ENCODE measurements at places on chromosomes 4 and X.

GRCh38 chr4:92236877-92237276 lies 66.9 kb upstream of the GRID2 start:
- no peak for DNase-seq

DNA sequence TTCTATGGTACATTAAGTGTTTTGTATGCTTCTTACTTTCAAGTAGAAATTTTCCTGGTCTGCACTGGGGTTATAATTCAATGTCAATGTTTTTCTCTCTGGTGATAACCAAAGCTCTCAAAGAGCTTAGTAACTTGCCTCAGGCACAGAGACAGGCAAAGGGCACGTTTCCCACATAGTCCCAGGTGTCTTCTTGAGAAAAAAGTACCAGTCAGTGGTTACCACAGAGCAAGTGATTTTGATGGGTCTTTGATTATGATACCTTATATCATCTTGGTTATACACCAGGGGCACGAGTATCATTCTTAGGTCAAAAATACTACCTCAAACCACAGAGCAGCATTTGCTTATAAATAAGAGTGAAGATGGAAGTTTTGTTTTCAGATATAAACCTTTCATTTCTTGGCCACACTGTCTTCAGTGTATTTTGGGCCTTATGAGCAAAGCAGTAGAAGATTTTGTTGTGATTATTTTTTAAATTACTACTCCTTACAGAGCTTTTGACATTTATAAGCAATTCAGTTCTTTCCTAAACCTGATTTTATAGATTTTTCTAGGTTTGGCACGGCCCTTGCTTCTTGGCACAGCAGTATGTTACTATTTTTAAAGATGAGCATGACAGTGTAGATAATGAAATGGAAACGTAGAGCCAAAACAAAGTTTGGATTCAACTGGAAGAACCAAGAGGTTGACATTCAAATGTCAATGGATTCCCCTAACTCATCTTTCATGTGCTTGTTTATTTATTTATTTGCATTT lies 85.3 kb upstream of the TLL1 start:
- DNase-seq, result no peak

- DNase-seq, result no peak
Observed at GRCh38 chrX:120281021-120281624, 30.1 kb downstream of the TMEM255A start.

DNA sequence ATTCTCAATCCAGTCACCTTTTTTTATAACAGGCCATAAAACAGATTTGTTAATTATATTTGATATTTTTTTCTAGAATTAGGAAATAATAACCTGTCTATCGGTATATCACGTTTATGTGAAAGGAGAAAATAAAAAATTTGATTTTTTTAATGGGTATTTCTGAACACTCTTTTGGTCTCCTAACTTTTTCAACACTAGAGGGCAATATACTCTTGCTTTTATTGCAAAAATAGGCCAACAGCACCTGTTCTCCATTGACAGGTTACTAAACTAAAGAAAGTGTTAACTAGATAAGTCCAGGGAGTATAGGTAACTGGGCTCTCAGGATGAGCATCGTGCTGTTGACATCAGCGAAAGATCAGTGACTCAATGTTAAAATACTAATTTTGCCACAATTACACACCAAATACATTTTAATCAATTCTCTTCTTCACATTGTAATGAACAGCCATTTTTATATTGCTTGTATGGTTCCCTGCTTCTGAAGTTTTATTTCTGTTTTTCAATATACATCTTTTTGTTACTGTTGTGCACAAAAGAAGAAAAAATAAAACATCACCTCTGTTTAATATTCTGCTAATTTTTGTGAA lies 22.8 kb downstream of the NDST4 start:
- DNase-seq, result no peak

GRCh38 chr4:23260511-23260910 lies 567.8 kb downstream of the GBA3 start:
- DNase-seq, result no peak

- no peak for DNase-seq
Observed at GRCh38 chrX:129632443-129632842, 22.3 kb downstream of the APLN start.

DNA sequence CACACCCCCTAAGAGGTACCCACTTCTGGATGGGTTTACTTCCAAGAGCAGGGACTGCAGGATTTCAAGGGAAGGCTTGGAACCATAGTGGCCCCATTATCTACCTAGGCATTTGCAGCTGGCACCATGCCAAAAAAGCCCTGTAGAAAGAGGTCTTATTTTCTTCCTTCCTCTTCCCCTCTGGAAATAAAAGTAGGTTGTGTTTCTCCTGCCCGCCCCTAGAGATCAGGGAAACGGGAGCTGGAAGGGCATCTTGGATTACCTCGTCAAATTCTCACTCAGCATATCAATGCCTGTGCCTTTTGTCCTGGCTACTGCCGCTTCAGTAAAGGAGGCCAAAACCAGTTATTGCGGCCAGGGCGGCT lies 1.6 kb downstream of the SCD5 start:
- DNase-seq, result no peak

DNA sequence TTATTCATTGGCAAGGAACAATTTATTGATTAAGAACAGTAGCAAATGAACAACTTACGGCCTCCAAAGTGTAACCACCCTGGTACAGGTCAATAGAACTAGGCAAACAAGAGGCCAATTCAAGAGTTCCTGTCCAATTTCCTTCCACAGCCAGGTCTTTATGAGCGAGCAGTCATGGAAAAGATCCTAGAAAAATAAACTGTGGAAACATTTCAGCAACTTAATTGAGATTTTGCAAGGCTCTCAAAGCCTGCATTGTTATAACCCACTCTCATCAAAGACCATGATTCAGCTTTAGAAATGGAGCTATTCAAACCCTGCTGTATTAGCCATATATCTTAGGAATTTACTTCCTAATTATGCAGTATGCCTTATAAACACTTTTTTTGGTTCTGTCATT lies 43.6 kb downstream of the UNC5C start:
- DNase-seq, result no peak

DNA sequence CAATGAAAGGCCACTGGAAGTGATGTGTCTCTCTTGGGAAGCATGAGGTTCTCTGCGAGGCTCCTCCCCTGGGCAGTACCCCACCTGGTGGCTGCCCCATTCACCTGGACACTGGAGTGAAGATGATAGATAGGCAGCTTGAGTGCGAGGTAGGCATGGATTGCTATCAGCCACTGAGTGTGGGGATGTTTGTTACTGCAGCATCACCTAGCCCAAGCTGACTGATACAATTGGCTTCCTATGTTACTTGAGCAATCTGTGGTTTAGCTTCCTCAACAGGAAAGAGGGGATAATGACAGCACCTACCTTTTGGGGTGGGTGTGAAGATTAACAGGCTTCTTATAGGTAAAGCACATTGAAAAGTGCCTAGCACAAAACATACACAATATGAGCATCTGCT lies 30.8 kb downstream of the ADRA2C start:
- DNase-seq, result no peak

DNA sequence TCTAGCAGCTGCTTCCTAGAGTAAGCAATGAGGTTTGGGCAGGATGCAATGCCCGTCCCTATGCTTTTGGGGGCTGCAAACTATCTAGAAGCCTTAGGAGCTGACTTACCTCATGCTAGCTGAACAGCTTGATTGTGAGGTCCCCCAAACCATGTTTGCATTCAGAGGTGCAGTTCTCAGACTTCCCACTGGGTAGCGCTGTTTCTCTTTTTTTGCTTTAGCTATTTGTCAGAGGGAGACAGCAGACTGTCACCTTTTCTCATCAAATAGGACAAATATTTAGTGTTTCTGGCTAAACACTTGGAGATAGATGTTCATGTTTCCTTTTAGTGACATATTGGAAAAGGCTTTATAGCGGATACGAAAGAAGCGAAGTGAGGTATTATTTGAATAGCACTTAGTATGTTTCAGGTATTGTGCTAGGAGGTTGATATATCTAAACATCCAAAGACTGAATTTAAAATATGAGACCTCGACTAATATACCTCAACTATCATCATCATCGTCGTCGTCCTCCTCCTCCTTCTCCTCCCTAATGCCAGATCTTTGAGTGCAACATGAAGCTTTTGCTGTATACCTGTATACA lies 18.7 kb upstream of the TMEM192 start:
- peak; percentile 62 for DNase-seq

DNA sequence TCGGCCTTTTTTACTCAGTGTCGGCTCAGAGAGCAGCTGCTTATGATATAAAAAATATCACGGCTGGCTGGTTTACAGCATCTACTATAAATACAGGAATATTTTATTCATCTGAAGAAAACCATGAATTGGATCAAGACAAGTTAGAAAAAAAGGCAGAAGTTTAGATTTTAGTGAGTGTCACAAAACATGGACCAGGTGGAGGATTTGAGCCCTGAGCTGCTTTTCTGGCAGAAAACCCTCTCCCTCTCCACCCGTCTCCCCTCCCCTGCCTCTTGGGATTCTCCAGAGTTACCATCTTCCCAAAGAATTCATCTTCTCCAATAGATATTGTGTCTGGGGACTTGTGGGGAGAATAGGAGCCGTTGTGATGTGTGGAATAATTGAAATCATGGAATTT lies 142.8 kb upstream of the RAI2 start:
- DNase-seq, result no peak

DNA sequence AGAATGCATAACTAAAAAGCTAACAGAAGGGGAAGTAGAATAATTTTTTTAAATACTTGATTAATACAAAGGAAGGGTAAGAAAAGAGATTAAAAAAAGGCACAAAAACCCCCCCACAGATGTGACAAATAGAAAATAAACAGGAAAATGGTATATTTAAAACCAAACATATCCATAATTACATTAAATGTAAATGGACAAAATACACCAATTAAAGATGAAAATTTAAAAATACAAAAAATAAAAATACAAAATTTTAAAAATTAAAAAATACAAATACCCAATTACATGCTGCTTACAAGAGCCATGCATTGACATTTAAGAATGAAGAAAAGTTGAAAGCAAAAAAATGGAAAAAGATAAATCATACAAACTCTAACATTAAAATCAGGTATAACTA lies 86.0 kb downstream of the SEL1L3 start:
- no peak for DNase-seq

- no peak for DNase-seq
Observed at GRCh38 chrX:78979789-78980464, 34.7 kb downstream of the P2RY10 start.

- no peak for DNase-seq
Observed at GRCh38 chr4:84958434-84958833, 8.1 kb downstream of the WDFY3 start.

DNA sequence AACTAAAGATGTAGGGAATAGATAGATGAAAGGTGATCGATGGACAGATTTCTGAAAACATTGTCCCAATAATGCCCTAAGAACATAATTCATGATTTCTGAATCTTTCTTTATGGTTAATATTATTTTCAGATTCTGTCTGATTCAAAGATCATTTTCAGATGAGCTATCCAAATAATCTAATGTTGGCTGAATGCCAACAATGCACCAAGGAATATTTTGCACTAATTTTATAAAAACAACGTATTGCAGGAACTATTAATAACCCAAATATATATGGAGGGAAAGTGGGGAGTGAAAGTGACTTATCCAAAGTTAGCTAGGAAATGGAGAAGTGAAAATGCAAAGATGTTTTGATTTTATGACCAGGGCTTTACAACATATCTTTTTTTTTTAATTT lies 1675.5 kb downstream of the STIM2 start:
- no peak for DNase-seq

DNA sequence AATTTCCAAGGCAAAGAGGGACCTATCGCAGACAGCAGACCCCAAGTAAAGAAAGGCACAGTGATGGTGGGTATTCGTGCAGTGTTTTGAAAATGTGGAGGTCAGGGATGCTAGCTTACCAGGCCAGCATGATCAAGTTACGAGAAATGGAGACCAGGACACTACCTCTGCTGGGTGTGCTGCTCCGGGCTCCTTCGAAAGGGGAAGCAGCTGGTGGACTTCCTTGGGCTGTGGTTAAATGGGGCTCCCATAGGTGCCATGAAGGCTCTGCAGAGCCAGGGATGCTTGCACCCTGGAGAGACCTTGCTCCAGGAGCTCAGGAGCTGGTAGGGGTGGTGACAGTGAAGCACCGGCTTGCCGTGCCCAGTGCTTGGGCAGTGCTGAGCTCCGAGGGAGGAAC lies 68.8 kb downstream of the TBL1X start:
- DNase-seq, result no peak

GRCh38 chrX:118988911-118989310 lies 14.5 kb downstream of the LONRF3 start:
- DNase-seq, result no peak

GRCh38 chr4:11420327-11420726 lies 8.4 kb downstream of the HS3ST1 start:
- DNase-seq, result no peak

DNA sequence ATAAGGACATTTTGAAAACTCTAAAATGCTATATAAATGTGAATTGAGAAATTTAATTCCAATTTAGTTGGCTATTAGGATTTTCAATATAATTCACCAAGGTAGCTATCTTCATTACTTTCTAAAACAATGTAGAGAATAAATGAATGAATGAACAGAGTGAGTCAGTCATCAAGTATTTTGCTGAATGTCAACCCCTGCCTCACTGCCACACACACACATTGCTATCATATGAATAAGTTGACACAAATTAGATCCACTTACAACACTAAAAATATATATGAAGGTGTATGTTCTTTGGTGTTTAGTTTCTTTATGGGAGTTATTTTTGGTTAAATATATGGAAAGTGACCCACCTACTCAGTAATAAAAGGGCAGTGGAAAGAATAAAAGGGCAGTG lies 141.4 kb upstream of the SMIM10 start:
- no peak for DNase-seq

GRCh38 chrX:17923546-17923945 lies 62.4 kb upstream of the RAI2 start:
- DNase-seq, result no peak

DNA sequence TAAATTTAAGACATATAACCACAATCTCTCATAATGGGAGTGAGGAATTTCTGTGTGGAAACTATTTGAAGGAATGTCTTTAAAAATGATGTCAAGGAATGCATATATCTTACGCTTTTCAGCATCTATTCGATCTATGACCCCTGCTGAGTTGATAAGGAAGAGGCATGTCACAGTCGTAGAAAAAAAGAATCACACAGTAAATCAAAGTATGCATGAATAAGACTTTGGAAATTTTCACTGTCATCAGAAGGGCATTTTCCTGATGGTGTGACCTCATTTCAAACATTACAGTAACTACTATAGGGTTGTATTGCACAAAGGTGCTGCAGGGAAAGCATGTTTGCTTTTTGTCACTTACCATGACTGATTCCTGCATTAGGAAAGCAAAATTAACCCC lies 41.5 kb downstream of the REELD1 start:
- DNase-seq, result no peak

- no peak for DNase-seq
Observed at GRCh38 chr4:103996637-103997036, 276.9 kb upstream of the TACR3 start.

GRCh38 chr4:24642981-24643547 lies 58.7 kb upstream of the DHX15 start:
- no peak for DNase-seq

DNA sequence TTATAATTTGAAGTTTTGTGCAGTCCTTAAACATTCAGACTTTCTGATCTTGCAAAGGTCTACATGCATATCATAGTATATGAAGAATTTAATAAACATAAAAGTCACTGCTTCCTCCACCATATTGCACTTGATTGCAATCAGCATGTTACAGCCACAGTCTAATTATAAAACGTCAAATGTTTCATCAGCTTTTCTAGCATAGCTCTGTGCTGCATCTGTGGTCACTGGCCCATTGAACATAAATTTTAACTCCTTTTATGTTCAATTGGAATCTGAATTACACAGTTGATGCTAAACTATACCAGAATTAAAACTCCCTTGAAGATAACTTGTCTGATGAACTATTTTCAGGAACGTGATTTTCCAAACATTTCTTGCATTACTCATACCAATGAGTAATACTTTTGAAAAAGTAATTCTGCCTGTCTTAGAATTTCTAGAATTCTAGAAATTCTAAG lies 329.1 kb downstream of the GALNTL6 start:
- no peak for DNase-seq
